ENCODE measurements at places on chromosomes 4 and X.

- H3K36me3 ChIP-seq, result no peaks in the 10 kb centered on the region
- H3K27ac ChIP-seq, result no peak overlapping the region
- no peaks in the 10 kb centered on the region for H3K4me1 ChIP-seq
- no peak for DNase-seq
- H3K4me3 ChIP-seq, result no peak overlapping the region
These were observed 25.6 kb upstream of the DAPP1 start for GRCh38 chr4:99790796-99791617.

GRCh38 chrX:139759637-139760036, 51.7 kb upstream of the MCF2 start:
- DNase-seq, result no peak
- no peaks in the 10 kb centered on the region for H3K27me3 ChIP-seq
- peaks cover 17% of the 10 kb centered on the region for H3K36me3 ChIP-seq
- peaks cover 12% of the 10 kb centered on the region for H3K4me1 ChIP-seq
- H3K27ac ChIP-seq, result no peak overlapping the region

DNA sequence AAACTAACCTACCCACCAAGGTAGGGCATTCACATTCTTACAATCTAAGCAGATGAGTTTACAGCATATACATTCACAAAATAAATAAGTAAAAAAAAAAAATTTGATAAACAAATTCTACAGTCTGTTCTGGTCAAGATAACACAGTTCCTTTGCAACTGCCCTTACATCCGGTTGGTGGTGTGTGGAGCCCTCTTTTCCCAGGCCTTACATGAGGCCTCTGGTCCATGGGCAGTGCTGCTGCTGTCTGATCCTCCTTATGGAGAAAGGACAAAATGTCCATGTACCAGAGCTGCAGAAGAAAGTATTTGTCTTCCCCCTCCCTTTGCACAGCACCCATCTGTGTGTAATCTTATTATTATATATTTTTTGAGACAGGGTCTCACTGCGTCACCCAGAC, 2.2 kb upstream of the SEPTIN11 start:
- peaks cover 76% of the 10 kb centered on the region for H3K27me3 ChIP-seq
- no peak overlapping the region for H3K4me3 ChIP-seq
- H3K36me3 ChIP-seq, result no peaks in the 10 kb centered on the region
- H3K27ac ChIP-seq, result no peak overlapping the region

DNA sequence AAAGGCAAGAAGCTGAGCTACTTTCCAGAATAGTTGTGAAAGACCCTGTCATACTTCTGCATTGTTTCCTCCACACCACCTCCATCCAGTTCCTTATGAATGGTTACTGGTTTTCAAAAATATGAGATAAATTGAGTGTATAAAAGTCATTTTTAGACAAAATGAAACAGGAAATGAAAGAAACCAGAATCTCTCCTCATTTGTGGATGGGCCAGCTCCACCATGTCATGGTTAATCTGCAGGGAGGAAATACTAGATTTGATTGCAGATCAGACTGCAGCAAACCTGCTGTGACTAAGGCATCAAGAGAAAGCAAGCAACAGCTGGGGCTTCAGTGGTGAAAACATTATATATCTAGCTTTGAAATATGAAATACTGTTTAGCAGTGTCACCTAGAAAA, 23.8 kb downstream of the F9 start:
- no peak for DNase-seq
- H3K27ac ChIP-seq, result no peak overlapping the region
- no peak overlapping the region for H3K4me3 ChIP-seq
- peaks cover 7% of the 10 kb centered on the region for H3K4me1 ChIP-seq
- no peaks in the 10 kb centered on the region for H3K27me3 ChIP-seq

DNA sequence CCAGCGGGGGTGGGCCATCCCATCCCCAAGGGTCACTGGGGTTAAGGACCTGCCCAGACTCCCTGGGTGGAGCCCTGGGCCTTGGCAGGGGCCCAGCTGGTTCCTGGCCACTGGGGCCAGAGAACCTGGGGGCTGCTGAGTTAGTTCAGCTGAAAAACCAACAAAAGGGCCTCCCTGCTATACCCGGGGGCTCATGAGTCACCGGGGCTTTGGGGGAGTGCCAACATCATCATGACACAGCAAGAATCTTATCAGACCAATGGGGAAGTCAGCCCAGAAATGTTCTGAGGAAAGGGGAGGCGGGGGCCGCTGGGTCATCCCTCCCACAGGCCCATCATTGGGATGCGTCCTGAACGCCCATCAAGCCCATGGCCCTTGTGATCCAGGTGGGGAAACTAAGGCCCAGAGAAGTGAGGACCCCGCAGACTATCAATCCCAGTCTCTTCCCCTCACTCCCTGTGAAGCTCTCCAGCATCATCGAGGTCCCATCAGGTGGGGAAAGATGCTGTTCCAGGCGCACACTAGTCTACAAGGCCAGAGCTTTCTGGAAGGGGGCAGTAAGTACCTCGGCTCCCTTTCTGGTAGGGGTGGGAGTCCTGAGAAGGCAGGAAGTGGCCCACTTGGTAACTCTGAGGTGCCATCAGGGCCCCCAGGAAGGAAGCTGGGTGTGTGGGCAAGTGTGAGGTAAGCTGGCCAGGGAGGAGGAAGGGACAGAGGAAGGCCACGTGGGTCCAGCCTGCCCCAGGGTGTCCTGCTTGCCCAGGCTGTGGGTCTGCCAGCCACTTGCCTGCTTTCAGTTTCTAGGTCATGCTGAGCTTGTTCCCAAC, 4.5 kb downstream of the G6PD start:
- H3K27ac ChIP-seq, result peak overlapping the region; percentile 84
- H3K36me3 ChIP-seq, result peaks cover 21% of the 10 kb centered on the region
- H3K4me3 ChIP-seq, result peak overlapping the region; percentile 75
- no peak for DNase-seq
- H3K4me1 ChIP-seq, result peaks cover 16% of the 10 kb centered on the region

DNA sequence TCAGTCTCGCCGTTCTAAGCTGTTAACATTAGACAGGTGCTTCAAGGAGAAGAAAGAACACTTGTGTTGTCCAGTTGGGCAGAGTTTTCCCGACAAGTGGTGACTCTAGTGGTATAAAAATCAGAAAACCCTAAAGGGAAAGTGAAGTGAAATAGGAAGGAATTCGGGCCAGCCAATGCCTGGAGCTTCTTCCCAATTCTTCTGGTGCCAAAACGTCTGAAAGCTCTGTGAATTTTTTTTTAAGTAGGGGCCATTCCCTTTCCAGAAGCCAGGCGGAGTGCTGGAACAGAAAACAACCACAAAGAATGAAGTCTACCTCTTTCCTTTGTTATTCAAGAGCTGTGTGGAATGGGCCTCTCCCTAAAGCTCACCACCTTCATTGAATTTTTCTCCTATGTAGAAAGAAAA, 43.1 kb upstream of the PPARGC1A start:
- H3K36me3 ChIP-seq, result no peaks in the 10 kb centered on the region
- DNase-seq, result no peak
- no peaks in the 10 kb centered on the region for H3K27me3 ChIP-seq
- H3K4me1 ChIP-seq, result no peaks in the 10 kb centered on the region
- no peak overlapping the region for H3K4me3 ChIP-seq

DNA sequence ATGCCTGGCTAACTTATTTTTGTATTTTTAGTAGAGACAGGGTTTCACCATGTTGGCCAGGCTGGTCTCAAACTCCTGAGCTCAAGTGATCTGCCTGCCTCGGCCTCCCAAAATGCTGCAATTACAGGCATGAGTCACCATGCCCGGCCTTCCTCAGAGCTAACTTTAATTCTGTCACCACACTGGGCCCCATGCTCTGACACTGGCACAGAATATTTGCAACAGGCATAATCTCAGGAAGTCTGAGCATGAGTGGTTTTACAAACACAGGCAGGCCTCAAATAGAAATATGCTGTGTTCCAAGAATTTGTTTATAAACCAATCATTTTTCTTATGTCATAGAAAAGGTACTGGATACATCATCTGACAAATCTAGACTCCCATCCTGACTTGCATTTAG, 32.7 kb upstream of the FAM9C start:
- no peaks in the 10 kb centered on the region for H3K36me3 ChIP-seq
- peak; percentile 41 for DNase-seq
- peak overlapping the region; percentile 81 for H3K27ac ChIP-seq
- H3K27me3 ChIP-seq, result no peaks in the 10 kb centered on the region
- H3K4me1 ChIP-seq, result peaks cover 57% of the 10 kb centered on the region
- no peak overlapping the region for H3K4me3 ChIP-seq

DNA sequence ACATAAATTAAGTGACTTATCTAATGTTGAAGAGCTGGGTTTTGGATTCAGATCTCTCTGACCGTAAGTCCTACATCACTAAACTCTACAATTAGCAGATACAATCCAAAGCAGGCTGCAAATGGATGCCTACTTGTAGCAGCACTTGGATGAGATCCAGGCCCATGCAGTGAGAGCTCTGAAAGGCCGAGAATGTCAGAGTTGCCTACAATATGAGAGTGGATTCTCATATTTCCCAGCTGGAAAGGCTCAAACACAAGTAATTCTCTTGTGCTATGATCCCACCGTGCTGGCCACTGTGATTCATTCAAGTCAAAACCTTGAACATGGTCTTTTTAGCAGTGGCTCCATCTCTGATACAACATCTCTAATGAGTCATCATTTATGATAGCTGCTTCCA, 125.4 kb upstream of the CHRDL1 start:
- no peaks in the 10 kb centered on the region for H3K4me1 ChIP-seq
- no peak for DNase-seq
- H3K36me3 ChIP-seq, result no peaks in the 10 kb centered on the region
- H3K27me3 ChIP-seq, result no peaks in the 10 kb centered on the region

GRCh38 chrX:107123750-107124149, 5.1 kb upstream of the RBM41 start:
- H3K27me3 ChIP-seq, result peaks cover 2% of the 10 kb centered on the region
- H3K36me3 ChIP-seq, result no peaks in the 10 kb centered on the region
- no peak overlapping the region for H3K4me3 ChIP-seq

GRCh38 chr4:36854554-36854953, 390.0 kb upstream of the NWD2 start:
- no peak for DNase-seq
- H3K27me3 ChIP-seq, result no peaks in the 10 kb centered on the region
- H3K36me3 ChIP-seq, result no peaks in the 10 kb centered on the region
- H3K4me1 ChIP-seq, result no peaks in the 10 kb centered on the region
- H3K27ac ChIP-seq, result no peak overlapping the region
- H3K4me3 ChIP-seq, result no peak overlapping the region

GRCh38 chr4:112858751-112859150, 190.7 kb upstream of the ANK2 start:
- DNase-seq, result no peak
- no peaks in the 10 kb centered on the region for H3K4me1 ChIP-seq
- H3K27ac ChIP-seq, result no peak overlapping the region
- H3K4me3 ChIP-seq, result no peak overlapping the region

- peak overlapping the region; percentile 26 for H3K27ac ChIP-seq
- peaks cover 12% of the 10 kb centered on the region for H3K4me1 ChIP-seq
- DNase-seq, result no peak
These were observed 484.2 kb downstream of the BCOR start for GRCh38 chrX:39613482-39613995.

DNA sequence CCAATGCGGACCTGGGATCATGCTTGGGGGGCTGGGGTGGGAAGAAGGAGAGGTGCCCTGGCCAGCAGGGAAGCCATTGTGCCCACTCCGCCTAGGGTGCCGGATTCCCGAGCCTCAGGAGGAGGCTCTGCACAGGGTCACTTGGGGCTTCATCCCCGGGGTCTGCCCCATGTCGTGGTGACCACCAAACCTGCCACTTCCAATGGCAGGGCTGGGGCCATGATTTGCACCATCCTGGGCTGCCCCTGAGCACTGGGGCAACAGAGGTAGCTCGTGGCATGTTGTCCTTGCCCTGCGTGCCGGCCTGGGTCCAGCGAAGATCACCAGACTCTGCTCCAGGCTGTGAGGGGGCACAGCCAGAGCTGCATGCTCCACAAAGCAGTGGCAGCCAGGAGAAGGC, 71.4 kb upstream of the DCAF12L2 start:
- no peak overlapping the region for H3K4me3 ChIP-seq
- no peak for DNase-seq
- H3K27ac ChIP-seq, result no peak overlapping the region
- H3K27me3 ChIP-seq, result no peaks in the 10 kb centered on the region
- H3K36me3 ChIP-seq, result no peaks in the 10 kb centered on the region

DNA sequence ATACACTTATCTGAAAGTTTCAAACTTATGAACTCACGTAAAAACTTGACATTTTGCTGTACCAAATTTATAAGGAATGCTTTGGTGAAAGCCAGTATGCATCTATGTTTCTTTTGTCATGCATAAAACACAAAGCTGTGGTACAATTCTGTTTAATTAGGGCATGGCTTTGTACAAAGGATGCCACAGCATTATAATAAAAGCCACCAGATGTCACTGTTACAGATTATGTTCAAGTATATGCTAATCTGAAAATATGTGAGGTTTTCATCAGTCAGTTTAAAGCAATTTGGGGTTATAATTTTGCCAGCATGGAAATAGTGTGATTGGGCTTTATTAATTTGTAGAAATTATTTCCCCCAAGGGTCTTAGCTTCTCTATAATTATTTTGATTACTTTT, 69.0 kb downstream of the ATOH1 start:
- no peaks in the 10 kb centered on the region for H3K36me3 ChIP-seq
- no peak for DNase-seq
- H3K4me3 ChIP-seq, result no peak overlapping the region
- no peak overlapping the region for H3K27ac ChIP-seq

- no peaks in the 10 kb centered on the region for H3K36me3 ChIP-seq
- H3K4me1 ChIP-seq, result no peaks in the 10 kb centered on the region
- H3K4me3 ChIP-seq, result no peak overlapping the region
- H3K27me3 ChIP-seq, result no peaks in the 10 kb centered on the region
These were observed 132.3 kb downstream of the SLIT2 start for GRCh38 chr4:20383969-20384368.

GRCh38 chrX:110402850-110403221, 44.2 kb downstream of the RTL9 start:
- no peaks in the 10 kb centered on the region for H3K36me3 ChIP-seq
- no peak overlapping the region for H3K27ac ChIP-seq
- peaks cover 3% of the 10 kb centered on the region for H3K27me3 ChIP-seq
- no peaks in the 10 kb centered on the region for H3K4me1 ChIP-seq

DNA sequence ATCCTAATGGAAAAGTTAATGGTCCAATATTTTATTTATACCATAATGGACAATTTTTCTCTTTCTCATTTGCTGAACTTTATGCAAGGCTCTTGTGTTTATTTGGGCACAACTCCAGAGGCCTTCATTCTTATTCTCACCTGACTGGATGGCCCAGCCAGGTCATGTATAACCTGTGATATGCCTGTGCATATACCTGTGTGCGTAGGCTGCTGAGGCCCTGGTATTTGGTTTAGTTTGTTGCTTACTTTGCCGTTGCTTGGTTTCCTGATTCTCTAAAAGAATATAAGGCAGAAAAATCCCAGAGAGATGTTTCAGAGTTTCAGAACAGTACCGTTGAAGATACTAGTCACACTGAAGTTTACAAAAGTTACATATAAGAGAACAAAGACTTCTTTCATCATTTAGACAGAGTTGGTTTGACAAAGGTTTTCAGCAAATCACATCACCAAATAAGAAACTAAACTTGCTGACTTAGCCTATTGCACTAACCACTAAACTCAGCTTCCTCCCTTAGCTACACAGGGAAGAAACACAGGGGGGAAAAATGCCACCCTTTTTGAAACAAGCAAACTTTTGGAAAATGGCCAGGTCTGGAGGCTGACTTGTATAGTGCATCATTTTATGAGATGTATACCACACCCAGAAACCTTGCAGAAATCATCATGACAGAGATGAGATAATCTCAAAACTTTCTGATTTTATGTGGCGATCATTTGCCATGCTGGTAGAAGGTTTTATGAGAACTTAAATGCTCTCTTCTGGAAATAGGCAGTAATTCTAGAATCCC, 248.5 kb downstream of the GRIA3 start:
- no peaks in the 10 kb centered on the region for H3K27me3 ChIP-seq
- no peak overlapping the region for H3K27ac ChIP-seq
- no peaks in the 10 kb centered on the region for H3K4me1 ChIP-seq

GRCh38 chr4:19577097-19577496, 674.6 kb upstream of the SLIT2 start:
- H3K27me3 ChIP-seq, result no peaks in the 10 kb centered on the region
- DNase-seq, result no peak
- H3K36me3 ChIP-seq, result no peaks in the 10 kb centered on the region
- H3K4me3 ChIP-seq, result no peak overlapping the region

Measured in T-helper 2 cell treated with Interferon-gamma antibody and Interleukin-4, amounts not matched to agents 5 μg/mL and 100 μg/mL, for 36 hours (primary cell).